ENCODE measurements at places on chromosomes 3 and 15.

DNA sequence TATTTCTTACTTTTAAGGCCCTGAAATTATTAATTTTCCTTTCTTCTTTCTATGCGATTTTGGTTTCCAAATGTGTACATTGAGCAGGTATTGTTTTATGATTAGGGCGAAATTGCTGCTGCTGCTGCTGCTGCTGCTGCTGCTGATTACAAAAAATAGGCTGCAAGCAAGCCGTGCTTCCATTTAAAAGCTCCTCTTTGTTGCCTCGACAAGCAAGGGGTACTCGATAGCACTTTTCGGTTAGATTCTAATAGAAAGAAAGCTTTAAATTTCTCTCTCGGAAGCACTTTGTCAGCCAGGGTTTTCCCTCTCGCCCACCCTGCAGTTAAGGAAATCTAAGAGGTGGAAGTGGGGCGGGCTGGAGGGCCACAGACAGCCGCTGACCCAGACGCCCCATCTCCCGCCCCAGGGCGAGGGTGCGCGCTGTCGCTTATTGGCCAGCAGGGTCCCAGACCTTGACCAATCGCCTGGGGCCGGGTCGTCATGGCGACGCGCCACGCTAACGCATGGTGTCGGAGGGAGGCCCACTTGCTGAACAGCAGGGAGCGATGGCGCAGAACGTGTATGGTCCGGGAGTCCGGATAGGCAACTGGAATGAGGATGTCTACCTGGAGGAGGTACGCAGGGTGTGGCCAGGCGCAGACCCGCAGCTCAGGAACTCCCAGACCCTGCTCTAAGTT, at the start of gene CFAP161:
CFAP161 (plus strand) TSS at position 489 of the 680 bp plus-strand sequence; CDS start at position 549, 60 bp downstream.
- DNase-seq, result no peak

GRCh38 chr3:48926425-48927392, 8.1 kb downstream of the ARIH2 start:
- no peak for DNase-seq

DNA sequence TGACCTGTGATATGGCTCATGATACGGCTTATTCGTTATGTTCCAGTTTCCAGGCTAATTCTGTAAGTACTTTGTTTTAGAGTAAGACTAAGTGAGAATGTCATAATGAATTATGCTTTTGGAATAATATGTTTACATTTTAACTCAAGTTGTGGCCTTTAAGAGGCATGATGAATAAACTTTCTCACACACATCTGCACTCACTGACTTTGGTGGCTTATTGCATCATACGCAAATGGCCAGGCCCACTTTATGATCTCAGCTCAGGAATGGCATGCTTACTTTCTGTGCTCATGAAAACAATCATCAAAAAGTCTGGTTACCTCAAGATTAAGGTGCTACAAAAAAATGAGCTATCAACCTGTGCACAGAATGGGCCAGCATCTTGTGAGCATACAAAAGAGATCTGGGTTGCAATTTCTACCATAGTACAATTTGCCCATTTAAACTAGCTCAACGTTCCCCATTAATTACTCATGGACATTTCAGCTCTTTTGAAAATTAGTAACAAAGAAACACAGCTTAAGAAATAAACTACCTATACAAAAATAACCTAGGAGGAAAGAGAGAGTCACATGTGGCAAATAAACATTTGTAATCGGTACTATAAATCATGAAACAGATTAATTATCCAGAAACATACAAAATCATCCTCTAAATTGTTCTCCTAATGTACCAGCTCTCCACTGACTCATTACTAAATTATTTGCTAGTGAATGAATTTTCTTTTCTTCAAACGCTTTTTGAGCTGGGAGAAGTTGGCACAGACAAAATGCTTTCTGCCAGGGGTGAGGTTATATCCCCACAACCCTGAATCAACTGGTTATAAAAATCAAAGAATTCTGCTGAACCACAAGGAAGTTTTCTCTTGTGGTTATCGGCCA, 439.0 kb upstream of the ADAMTS9 start:
- no peak for DNase-seq

GRCh38 chr3:112390783-112391641, 58.1 kb downstream of the CD200 start:
- no peak for DNase-seq

DNA sequence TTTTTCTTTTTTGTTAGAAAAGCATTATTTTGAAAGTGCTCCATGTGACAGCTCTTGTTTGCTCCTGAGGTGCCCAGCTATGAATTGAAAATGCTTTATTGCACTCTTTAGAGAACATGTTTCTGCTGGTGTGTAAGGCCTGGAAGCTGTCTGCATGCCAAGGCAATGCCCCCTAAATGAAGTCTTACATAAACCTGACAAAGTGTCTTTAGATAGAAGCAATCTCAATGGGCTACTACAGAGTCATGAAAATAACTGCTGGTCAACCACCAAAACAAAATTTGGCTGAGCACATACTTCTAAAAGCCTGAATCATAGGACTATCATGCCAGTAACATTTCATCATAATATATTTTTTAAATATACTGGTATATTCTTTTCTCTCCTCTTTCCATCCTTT, 178.7 kb downstream of the THRB start:
- DNase-seq, result no peak

DNA sequence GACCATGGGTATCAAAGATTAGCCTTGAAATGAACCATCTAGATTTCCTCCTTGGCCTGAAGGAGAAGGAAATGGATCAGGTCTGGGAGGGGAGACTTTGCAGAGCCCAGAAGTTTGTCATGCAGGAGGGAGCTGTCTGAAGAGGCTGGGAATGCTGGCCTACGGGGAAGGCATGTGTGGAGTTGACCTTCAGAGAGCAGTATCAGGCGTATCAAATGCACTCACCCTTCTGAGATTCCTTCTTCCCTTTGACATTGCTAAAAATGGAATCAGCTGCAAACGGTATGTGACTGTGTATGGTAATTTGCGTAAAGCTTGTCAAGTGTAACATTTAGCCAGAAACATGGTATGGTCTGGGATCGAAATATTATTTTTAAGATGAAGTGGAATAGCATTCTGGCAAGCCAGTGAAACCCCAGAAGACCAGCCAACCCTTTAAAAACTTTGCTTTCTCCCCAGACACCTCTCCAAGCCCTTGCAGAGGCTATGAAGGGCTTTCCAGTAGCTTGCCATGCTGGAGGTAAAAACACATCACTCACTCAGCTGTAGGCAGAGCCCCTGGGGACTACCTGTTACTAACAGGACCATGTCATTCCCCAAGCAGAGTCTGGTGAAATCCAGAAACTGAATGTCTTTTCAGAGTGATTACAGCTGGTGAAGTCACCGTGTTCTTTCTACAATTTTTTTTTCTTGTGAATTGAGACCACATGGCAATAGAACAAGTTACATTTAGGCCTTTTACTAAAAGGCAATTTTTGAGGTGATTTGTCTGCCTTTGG, 174.7 kb upstream of the SLC24A5 start:
- no peak for DNase-seq

DNA sequence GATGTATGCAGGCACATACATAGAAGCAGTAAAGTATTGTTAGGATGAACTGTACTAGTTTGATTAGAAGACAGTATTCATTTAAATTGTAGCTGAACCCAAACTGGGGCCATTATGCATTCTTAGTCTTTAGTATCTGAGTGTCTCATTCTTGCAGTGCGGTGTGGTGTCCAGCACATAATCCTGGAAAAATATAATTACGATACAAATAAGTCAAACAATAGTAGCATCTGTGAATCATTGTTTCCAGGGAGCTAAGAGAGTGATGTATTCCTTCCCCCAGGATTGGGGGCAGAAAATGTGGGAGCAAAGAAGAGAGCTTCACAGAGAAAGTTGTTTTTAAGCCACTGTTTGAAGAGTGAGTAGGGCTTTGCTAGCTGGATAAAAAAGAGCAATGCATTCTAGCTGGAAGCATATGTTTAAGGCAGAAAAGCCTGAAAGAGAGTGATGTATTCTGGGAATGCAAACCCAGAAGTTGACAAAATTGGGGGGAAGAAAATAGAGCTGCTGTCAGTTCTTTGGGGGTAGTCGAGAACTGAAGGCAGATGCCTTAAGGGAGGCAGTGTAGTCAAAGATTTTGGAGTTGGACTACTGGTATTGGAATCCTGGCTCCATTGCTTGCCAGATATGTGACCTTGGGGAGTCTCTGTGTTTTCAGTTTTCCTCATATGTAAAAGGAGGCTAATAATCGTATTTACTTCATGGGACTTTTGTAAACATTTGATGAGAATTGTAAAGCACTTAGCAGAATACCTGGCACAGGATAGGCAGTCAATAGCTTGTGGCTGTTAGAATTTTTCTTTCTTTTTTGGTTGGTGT, 14.1 kb downstream of the SLMAP start:
- no peak for DNase-seq

- no peak for DNase-seq
These were observed 43.4 kb downstream of the NIPA2 start for GRCh38 chr15:22881739-22882440.

DNA sequence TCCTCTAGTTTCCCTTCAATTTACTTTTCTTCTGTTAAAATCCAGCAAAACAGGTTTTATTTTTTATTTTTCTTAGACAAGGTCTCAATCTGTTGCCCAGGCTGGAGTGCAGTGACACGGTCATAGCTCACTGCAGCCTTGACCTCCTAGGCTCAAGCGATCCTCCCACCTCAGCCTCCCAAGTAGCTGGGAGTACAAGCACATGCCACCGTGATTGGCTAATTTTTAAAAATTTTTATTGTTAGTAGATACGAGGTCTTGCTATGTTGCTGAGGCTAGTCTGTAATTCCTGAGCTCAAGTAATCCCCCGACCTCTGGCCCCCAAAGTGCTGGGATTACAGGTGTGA, 41.6 kb downstream of the ILDR1 start:
- no peak for DNase-seq

DNA sequence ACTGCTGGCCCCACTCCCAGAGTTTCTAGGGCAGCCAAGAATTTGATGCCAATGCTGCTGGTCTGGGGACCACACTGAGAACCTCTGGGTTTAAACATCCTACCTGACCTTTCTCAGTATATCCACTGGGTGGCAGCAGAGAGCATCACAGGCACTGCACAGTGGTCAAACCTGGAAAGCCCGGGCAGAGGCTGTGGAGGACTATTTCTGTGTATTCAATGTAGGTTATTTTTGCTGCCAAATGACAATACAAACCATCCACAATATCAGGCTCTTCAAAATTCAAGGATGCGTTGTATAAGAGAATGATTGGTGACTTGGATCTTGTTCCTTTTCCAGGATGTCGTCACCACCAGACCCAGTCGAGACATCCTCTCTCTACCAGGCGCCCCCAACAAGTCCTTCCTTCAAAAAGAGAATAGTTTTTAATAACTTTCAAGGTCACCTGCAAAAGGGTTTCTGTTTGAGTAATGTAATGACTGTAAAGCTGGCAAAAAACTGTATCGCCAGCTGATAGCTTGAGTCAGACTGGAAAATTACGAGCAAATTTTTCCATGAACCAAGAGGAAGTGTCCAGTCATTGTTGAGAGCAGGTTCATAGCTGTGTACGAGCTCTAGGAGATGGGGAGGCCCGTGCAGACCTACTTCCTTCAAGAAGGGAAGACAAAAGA, 30.5 kb upstream of the MYZAP start:
- DNase-seq, result peak; percentile 22

All from stimulated activated CD4-positive, alpha-beta T cell treated with anti-CD3 and anti-CD28 coated beads, Interleukin-15, amount 100 ng/mL, for 1 hour (primary cell).